Right ventricle myocardium inferior (tissue), 1 donor: ENCODE measurements at places on chromosomes 2 and 18. TPM values are rescaled to one million over a fixed set of nuclear protein-coding genes. Genes with fewer than 3 reads are reported as not detected.

- DNase-seq, result no peak
These were observed 138.6 kb upstream of the SCN7A start for GRCh38 chr2:166632616-166633015.

GRCh38 chr2:104849101-104849500 is 4.8 kb upstream of the POU3F3 start:
- no peak for DNase-seq

DNA sequence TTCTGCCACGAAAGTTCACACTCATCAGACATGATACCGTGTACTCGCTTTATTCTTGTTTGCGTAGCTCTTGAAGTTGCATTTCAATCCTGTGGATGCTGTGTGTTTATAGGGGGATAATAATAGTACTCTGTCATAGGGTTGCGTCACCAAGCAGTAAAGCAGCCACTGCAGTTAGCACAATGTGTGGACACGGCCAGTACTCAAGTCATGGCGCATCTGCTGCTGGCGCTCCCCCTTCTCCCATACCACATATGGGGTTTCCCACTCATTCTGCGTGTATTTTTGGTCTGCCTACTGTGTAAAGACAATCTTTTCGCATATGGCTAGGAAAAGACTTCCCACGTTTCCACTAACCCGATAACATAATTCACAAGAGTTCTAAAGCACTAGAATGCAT is 2.1 kb upstream of the ZBTB14 start:
- no peak for DNase-seq

DPYSL5 gene
- not detected for total RNA-seq

RAMP1 gene
- total RNA-seq, result 139 TPM

CCDC178 gene
- 0.27 TPM for total RNA-seq

PDE11A gene
- total RNA-seq, result 4.4 TPM
